NCI-H1092 (cell line): ENCODE measurements at places on chromosomes 5 and 9.

DNA sequence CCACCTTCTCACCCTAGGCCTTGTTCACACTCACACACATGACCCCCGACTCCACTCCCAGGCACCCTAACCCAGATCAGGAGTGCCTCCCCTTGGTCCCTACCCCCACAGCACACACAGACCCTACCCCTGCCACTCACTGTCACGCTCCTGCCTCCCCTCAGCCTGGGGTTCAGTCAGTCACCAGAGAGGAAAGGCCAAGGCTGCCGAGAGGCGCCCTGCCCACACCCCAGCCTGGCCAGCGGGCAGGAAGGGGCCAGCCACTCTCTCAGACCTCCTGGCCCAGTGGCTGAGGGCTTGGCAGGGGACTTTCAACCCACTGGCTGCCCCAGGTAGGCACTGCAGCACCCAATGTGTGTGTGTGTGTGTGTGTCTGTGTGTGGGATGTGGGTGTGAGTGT, 122.4 kb upstream of the MVB12B start:
- no peak for DNase-seq

GRCh38 chr5:100430268-100431195, 104.6 kb upstream of the FAM174A start:
- DNase-seq: no peak

GRCh38 chr9:132125944-132126679, 35.7 kb upstream of the NTNG2 start:
- no peak for DNase-seq

- DNase-seq: no peak
Observed at GRCh38 chr9:24828687-24829086, 283.0 kb upstream of the IZUMO3 start.

GRCh38 chr9:118701985-118702384, 667.2 kb downstream of the BRINP1 start:
- DNase-seq: no peak
